ENCODE measurements at places on chromosomes 2 and 18.

GRCh38 chr2:134780972-134781371, 57.4 kb upstream of the ACMSD start:
- DNase-seq = no peak

DNA sequence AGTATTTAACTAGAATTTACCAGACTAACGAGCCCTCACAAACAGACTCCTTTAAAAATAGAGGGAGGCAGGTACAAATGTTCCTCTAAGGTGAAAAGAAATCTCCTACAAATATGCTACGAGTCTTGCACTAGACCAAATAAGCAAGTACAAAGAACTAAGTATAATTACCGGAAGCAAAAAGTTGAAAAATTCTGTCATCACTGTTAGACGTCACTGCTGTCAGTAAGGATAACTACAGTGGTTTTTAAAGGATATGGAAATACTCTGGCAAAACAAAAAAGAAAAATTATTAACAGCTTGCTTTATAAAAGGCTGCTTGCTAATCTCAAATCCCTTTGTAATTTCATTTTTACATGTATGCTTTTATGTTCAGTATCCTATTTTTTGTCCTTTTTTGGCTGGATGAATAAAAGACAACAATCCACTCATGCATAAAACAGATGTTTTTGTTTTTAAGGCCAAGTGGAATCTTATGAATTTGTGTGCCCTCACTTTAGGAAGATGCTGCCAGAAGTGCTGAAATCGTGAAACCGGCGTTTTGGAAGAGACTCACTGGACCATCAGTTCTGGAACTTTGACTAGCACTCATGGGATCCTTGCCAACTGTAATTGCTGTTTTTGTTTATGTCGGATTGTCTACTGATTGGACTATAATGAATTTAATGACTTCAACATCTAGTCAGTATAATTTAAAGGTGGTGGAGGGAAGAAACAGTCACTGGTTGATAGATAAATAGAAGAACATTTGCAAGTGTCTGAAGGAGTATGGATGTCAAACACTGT, 6.7 kb downstream of the ZNF521 start:
- no peak for DNase-seq

DNA sequence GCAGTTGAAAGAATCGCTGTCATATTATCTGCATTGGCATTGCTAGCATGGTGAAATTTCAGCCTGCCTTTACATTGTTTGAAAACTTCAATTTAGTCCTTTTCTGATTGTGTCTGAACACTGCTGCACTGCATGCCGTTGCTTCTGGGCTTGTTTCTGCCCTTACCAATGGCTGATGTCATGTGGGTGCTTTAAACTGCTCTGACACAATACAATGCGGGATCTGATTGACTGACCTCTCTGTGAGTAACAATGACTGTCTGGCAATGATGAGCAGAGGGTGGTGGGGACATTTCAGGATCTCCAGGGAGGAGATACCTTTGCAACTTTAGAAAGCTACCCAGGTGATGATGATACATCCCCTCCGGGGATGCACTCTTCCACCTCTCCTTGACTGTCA, 119.5 kb upstream of the ZBTB14 start:
- no peak for DNase-seq

GRCh38 chr2:98824256-98825019, 93.5 kb upstream of the MGAT4A start:
- no peak for DNase-seq

- DNase-seq = no peak
Measured at GRCh38 chr2:127743477-127744026, 42.3 kb downstream of the SFT2D3 start.

GRCh38 chr18:79756143-79756500, 41.6 kb upstream of the KCNG2 start:
- DNase-seq = no peak

DNA sequence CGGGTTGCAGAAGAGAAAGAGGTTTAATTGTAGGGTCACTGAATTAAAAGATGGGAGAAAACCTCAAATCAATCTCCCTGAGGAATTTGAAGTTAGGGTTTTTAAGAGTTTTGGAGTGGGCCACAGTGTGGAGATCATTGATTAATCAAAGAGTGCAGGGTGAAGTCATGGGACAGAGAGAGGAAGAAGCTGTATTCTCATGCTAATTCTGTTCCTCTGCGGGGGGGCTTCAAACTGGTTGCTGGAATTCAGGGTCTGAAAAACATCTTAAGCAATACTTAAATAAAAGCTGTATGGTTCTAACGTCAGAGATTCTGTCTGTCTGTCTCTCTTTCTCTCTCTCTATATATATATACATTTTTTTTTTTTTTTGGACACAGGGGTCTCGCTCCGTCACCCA, 169.8 kb upstream of the SPATS2L start:
- no peak for DNase-seq

GRCh38 chr2:43199492-43200488, 26.6 kb downstream of the ZFP36L2 start:
- no peak for DNase-seq

DNA sequence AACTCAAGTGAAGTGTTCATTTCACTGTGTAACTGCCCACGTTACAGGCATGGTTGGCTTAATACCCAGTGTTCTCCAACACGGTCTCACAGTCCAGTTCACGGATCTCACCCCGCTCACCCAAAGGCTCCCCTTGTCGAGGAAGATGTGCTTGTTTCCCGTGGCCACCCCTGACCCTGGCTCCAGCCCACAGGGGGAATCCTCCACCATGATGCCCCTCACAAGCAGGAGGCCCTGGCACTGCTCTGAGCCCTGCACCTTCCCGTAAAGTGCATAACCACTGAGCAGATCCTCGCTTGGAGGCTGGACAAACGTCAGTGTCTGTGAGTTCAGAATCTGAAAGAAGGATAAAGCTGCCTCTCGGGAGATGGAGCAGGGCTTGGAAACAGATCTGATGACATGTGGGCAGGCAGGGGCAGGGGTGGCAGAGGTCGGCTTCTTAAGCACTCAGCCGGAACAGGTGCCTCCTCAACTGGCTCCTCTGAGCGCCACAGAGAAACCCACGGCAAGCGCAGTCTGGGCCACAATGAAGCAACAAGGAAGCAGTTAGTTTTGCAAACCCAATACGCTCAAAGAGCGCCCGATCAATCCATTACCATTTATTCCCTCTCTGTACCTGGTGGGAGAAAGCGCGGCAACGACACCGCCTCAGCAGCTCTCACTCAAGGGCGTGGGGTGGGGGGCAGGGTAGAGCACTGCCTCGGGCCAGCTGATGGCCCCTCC, 17.6 kb downstream of the HDAC4 start:
- DNase-seq = no peak

DNA sequence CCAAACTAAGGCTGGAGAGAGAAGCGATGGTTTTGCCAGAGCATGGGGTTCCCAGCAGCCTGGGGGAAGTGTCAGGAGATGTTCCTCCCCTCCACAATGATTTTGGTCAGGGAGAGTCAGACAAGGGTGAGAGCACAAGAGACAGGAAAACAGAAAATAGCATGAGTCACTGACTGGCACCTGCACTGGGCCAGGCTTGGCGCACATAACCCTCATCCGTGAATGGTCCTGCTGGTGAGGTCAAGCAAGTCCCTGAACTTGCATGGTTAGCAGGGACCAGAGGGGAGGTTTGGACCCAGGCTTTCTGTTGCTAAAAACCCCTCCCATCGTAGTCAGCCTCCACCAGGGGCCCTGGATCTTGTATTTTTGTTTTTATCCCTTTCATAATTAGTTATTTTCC, 174.5 kb upstream of the MYT1L start:
- DNase-seq = no peak

GRCh38 chr2:119230219-119231185, 6.9 kb downstream of the STEAP3 start:
- no peak for DNase-seq

Data from LNCaP clone FGC (cell line).